ENCODE measurements at places on chromosomes 16 and 17. TPM values are rescaled to one million over a fixed set of nuclear protein-coding genes. Genes with fewer than 3 reads are reported as not detected.

GRCh38 chr17:15453782-15454181 is 13.6 kb downstream of the CDRT4 start:
- no peak for DNase-seq

The MLKL gene
- total RNA-seq, result 9.7 TPM

The CLEC19A gene
- not detected for total RNA-seq

GRCh38 chr16:58518083-58518979 is 3.0 kb downstream of the SETD6 start:
- DNase-seq, result no peak

The KRT27 gene
- total RNA-seq, result not detected

The SNRNP25 gene
- total RNA-seq, result 57.1 TPM

DNA sequence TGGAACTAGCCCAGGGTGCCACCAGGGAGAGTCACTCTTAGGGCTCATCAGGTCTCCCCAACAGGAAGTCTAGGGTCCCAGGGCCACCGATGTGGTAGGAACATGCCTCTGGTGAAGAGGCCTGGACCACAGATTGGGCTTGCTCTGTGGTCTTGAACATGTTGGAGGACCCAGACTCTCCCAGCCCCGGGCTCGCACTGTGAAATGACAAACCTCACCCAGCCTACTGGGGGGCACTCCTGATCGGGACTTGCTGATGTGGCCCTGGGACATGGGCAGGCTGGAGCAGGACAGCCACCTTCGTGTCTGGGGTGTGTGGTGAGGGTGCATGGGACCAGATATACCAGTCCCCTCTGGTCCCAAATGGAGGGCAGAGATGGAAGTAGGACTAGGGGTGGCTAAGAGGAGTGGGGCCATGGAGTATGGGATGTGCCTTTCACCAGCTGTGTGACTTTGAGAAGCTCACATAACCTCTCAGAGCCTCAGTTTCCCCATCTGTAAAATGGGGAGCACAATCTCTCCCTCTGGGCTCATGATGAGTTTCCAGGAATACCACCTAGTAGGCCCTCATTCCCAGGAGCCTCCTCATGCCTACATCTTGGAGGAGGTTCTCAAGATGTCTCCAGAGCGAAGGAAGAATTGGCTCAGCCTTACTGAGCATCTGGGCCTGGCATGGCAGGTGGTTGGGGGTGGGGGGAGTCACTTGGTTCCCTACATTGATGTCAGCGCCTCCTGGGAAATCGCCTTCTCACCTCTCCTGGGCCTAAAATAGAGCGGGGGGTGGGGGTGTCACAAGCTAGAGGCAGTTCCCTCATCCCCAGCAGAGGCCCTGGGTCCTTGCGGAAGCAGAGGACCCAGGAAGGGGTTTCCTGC is 1.5 kb upstream of the ADAM11 start:
- DNase-seq, result no peak

DNA sequence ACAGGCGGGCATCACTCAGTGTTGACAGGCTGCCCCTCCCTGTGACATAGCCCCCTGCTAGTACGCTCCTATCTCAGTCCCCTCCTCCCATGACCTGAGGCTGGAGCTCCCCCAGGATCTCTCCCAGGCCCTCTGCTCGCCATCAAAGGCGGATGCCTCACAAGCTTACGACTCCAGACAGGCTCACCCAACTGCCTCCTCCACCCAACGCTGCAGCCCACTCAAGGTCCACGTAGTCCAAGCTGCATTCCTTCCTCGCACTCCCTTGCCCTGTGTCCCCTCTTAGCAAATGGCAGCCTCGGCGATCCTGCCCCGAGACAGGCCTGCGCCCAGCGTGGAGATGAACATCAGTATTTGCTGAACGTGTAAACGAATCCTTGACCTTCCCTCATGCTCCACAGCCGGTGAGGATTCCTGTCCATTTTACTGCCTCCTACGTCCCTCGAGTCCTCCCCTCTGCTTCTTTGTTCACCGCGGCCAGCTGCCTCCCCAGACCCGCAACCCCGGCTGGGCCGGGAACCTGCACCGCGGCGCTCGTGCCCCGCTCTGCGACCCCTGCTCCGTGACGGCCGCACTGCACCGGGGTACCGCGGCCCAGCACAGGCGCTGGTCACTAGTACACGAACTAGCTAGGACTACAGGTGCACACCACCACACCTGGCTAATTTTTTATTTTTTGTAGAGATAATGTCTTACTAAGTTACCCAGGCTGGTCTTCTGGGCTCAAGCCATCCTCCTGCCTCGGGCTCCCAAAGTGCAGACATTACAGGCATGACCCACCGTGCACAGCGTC is 838 bp upstream of the TMEM97 start:
- DNase-seq, result peak; percentile 70

GRCh38 chr17:17626151-17626805 is 34.8 kb upstream of the PEMT start:
- no peak for DNase-seq

DNA sequence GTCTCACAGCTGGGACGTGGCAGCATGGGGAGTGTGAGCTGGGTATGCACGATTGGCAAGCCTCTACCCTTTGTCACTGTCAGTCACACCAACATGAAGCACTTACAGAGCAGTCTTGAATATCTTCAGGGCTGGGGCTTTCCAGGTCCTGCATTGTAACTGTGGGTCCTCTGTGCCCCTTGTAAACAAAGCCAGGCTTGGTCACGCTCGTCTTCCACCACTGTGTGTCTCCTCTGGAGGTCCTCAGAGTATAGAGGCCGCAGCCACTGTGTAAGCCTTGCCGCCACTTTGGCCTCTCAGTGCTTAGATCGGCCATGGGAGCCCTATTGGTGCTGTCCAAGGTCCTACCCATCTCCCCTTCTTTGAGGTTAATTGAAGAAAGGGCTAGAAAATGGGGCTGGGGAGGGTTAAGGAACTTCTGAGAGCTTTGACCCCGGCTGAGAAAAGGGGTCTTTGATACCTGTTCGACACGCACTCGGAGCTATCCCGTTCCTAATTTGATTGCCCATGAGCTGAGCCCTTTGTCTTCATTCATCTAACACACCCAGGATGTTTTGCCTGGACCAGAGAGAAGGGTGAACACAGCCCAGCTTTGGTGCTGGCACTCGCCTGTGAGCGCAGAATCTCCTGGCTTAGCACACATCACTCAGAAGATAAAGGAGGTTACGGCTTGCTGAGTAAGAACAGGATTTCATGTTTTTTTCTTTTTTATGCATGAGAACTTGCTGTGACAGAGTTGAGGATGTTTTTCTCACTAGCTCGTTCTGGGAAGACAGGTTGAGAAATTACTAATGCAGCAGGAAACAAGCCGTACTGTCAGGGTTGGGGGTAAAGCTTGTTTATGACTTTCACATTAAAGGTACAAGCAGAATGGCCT is 267.9 kb downstream of the CPPED1 start:
- DNase-seq, result peak; percentile 40

The KRTAP9-8 gene
- not detected for total RNA-seq

The PKMYT1 gene
- total RNA-seq, result 63.3 TPM

GRCh38 chr16:51053775-51054174 is 97.3 kb downstream of the SALL1 start:
- no peak for DNase-seq

The TTYH2 gene
- total RNA-seq, result 5.4 TPM

The KRTAP4-9 gene
- total RNA-seq, result not detected

GRCh38 chr16:23496821-23497542 is 13.3 kb downstream of the GGA2 start:
- peak; percentile 75 for DNase-seq

DNA sequence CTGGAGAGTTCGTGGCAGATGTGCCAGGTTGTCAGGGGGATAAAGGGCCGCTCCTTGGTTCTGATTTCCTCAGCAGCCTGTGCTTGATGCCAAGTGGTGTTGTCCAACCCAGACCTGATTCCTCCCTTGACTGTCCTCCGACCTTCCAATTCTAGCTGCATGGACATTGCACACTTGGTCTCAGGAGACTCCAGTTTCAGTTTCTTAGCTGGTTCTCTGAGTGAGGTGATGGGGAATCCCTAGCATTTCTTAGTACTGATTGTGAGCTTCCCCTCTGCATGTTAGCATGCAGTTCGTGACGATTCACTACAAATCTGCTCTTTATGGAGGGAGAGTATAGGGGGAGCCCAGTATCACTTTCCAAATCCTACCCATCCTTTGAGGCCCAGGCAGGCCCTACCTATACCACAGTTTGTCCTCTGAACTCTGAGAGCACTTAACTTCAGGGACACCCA is 12.4 kb upstream of the CCR7 start:
- no peak for DNase-seq

GRCh38 chr17:41773731-41774193 is 12.7 kb downstream of the JUP start:
- DNase-seq, result no peak

The TSC2 gene
- 112 TPM for total RNA-seq

The ARL5C gene
- total RNA-seq, result not detected

DNA sequence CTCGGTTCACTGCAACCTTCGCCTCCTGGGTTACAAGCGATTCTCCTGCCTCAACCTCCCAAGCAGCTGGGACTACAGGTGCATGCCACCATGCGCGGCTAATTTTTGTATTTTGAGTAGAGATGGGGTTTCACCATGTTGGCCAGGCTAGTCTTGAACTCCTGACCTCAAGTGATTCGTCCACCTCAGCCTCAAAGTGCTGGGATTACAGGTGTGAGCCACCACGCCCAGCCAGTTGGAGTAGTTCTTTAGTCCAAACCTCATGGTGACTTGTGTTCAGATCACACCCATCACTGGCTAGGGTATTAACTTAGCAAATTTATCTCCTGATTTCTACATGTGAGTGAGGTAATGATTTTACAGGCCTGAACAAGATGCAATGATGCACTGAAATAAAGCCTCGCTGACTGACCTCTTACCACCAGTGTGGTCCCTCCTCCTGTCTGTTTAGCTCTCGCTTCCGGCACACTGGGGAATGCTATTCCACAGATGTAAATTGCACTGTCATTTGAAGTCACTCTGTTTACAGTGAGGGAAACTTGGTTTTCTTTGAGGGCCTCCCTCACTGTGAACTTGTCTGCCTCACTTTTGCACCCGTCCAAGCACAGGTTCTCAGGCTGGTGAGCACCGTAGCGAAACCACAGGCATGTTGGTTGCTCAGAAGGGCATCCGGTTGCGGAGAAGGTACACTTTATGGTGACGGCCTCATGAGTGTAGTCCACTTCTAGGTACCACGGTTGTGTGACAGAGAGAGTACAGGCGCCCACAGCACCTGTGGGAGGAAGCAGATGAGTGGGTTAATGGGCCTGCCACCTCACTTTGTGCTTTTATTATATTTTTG is 5.5 kb downstream of the IGSF6 start:
- DNase-seq, result no peak

DNA sequence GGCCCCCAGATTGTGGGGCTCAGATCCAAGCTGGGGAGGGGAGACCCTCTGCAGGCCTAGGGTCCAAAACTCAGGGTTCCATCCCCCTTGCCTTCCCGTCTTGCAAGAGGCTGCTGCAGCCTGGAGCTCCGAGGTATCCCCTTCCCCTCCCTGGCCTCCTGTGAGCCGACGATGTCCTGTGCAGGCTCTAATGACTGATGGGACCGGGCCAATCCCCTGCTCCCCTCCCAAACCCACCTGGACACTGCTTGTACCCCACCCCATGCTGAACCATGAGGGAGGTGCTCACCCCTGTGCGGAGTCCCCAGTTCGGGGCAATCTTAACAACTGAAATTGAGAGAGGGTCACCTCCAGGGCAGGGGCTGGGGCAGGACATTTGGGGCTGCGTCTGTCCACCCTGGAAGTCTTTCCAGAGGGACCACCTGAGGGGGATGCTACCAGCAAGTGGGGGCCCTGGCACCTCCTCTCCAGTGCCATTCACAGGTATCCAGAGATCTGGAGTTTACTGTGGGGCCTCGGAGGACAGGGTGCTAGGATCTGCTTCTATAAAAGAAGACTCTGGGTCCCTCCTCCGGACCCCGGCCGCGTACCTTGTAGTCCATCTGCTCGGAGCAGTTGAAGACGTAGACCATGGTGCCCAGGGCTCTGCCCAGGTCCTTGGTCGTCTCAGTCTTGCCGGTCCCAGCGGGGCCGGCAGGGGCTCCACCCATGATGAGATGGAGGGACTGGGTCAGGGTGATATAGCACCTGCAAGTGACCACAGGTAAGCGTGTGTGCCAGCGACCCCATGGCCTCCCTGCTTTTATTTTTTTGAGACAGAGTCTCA is 77.3 kb downstream of the DNAH17 start:
- DNase-seq, result no peak

DNA sequence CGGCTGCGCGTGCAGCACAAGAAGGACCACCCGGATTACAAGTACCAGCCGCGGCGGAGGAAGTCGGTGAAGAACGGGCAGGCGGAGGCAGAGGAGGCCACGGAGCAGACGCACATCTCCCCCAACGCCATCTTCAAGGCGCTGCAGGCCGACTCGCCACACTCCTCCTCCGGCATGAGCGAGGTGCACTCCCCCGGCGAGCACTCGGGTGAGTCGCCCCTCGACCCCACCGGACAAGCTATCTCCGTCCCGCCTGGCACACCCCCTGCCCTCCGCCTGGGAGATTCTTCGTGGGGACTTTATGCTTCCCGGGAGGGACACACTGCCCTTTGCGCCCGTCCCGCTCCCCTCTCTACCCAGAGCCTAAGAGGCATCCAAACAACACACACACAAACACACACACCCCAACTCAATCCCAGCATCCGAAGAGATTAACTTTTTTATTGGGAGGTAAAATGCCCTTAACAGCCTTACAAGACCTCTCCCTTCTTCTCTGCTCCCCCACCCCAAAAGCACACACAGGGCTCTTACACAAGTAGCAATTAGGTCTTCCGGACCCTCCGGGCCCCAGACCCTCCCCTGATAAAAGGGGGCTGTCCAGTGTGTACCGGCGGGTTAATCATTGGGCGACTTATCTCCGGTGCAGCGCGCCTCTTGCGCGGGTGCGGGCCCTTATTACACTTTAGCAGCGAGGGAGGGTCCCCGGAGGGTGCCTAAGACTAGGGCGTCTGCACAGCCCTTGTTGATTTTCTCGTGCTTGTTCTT is 2.1 kb downstream of the SOX9 start:
- DNase-seq, result peak; percentile 80

The MYO18A gene
- total RNA-seq, result 47.1 TPM

DNA sequence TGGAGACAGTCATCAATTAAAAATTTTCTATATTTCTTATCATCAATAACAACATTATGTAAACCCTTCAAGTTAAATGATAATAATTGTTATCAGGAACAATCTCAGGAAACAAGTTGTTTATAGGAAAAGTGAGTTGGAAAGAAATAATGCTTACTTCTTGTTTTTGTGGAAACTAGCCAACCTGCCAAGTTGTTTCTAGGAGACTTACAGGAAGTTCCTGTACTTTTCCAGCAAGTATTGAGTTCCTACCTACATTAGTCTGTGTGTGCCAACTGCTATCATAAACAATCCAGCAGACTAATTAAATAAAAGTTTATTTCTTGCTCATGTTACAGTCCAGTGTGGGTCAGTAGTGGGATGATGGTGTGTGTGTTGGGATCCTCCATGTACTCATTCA is 1.6 kb upstream of the CCL14 start:
- no peak for DNase-seq

GRCh38 chr16:13708347-13709120 is 211.4 kb upstream of the ERCC4 start:
- DNase-seq, result no peak

DNA sequence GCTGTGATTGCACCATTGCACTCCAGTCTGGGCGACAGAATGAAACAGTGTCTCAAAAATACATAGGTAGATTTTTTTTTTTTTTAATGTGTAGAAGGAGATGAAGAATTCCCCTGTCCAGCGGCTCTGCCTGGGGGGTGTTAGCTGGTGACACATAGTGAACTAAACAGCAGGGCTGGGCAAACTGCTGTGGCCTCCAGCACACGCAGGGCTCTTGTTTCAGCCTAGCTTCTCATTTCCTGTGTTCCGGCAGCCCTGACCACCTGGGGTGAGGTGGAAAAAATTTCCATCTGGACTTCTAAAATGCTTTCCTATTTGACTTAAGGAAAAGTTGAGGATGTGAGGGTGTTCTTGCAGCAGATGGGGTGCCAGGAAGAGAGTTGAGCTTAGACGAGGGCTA is 33.3 kb upstream of the RGS9 start:
- no peak for DNase-seq

- DNase-seq, result no peak
Measured at GRCh38 chr17:78125138-78125913, 3.2 kb downstream of the TMC6 start.

All from Caco-2 (cell line).